Activated T-helper 2 cell treated with anti-CD3 and anti-CD28 coated beads, Interferon-gamma antibody, Interleukin-2, Interleukin-4, amounts not matched to agents 10 μg/mL and 5 μg/mL and 100 μg/mL, durations not matched to agents 14 hours and 24 hours and 36 hours (primary cell): ENCODE measurements at places on chromosomes 5 and 9. TPM values are rescaled to one million over a fixed set of nuclear protein-coding genes. Genes with fewer than 3 reads are reported as not detected.
A peak's percentile ranks its signal among the peaks of the same experiment; 100 is the strongest.

DNA sequence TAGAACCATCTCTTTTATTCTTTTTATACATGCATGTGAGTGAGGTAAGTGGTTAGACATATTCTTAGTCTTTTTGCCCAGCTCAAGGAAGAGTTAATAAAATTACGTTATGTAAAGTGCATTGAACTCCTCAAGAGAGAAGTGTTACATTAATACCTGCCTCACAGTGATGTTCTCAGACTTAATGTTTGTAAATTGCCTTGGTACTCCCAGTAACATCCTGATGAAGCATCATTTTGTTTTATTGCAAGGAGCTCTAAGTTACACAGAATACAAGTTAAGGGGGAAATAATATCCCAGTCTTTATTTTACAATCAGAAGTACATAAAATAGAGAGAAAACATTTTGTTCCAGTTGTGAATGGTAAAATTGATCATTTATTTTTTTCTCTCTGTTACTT lies 89.5 kb upstream of the ARRDC3 start:
- H3K27ac ChIP-seq = no peak overlapping the region
- peaks cover 11% of the 10 kb centered on the region for H3K4me1 ChIP-seq
- DNase-seq = no peak
- peaks cover 3% of the 10 kb centered on the region for H3K27me3 ChIP-seq

- no peaks in the 10 kb centered on the region for H3K4me1 ChIP-seq
- no peak for DNase-seq
- H3K27ac ChIP-seq = peak overlapping the region; percentile 10
- no peaks in the 10 kb centered on the region for H3K27me3 ChIP-seq
- no peak overlapping the region for H3K4me3 ChIP-seq
- peaks cover 66% of the 10 kb centered on the region for H3K36me3 ChIP-seq
Observed at GRCh38 chr9:128986671-128987070, 39.2 kb downstream of the NUP188 start.

GRCh38 chr9:75087289-75087823 lies 599 bp downstream of the NMRK1 start:
- H3K4me3 ChIP-seq = peak overlapping the region; percentile 88
- H3K27me3 ChIP-seq = no peaks in the 10 kb centered on the region
- H3K36me3 ChIP-seq = peaks cover 31% of the 10 kb centered on the region
- DNase-seq = peak; percentile 39

DNA sequence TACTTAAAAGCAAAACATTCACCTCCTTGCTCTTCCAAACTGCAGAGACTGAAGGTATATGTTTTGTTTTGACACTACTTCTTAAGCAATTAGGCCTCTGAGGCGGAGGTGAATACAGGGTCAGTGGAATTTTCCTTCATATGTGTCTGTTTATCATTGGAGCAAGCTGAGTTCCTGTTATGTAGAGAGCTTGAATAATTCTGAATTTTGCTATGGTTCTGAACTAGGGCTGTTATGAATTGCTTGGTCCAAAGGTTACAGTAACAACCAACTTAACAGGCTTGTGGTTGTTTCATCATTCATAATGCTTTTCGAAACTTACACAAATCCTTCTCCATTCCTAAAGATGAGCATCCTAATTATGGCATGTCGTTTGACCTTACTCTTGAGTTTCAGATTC lies 444.6 kb upstream of the MEF2C start:
- no peaks in the 10 kb centered on the region for H3K36me3 ChIP-seq
- no peak for DNase-seq
- H3K4me1 ChIP-seq = peaks cover 4% of the 10 kb centered on the region
- H3K27ac ChIP-seq = no peak overlapping the region

GRCh38 chr5:149679876-149680809 lies 50.0 kb upstream of the PPARGC1B start:
- DNase-seq = no peak
- H3K27ac ChIP-seq = no peak overlapping the region
- peaks cover 11% of the 10 kb centered on the region for H3K27me3 ChIP-seq
- no peaks in the 10 kb centered on the region for H3K4me1 ChIP-seq
- H3K4me3 ChIP-seq = no peak overlapping the region

RNF183 gene
- total RNA-seq = 0.30 TPM in 1 of 2 replicates, not detected in the other

GAS1 gene
- total RNA-seq = 0.32 and 0.41 TPM in 2 replicates

MARCHF3 gene
- 1.9 and 2.1 TPM in 2 replicates for total RNA-seq
